ENCODE measurements at places on chromosomes 13 and 19.

DNA sequence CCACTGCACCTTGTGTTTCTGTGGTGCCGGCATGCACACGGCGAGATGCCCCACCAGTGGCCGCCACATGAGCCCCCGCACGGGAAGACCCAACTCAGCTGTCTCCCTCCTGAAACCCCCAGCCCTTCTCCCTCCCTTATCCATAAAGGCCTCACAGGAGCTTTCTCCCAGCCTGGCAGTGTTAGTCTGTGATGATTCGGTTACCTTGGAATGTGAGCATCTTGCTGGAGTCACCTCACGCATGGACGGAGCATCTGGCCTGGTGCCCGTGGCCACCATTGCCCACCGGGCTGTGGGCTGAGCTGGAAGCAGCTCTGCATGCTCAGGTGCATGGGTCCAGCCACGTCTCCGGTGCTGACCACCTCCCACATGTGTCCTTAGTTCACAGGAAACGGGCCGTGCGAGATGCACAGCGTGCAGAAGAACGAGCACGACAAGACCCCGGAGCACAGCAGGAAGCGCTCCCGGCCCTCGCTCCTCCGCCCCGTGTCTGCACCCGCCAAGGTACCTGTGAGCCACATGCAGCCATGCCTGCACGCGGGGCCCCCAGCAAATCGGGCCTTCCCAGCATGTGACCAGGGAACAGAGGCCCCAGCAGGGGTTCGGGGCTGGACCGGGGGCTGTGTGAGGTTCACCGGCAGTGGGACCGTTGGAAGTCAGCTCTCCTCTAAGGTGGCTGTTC is 22.0 kb downstream of the SIN3B start:
- DNase-seq: peak; percentile 88

GRCh38 chr13:110531100-110531499 is 30.4 kb downstream of the RAB20 start:
- no peak for DNase-seq

GRCh38 chr19:53156850-53157249 is 2.0 kb downstream of the ZNF347 start:
- no peak for DNase-seq

DNA sequence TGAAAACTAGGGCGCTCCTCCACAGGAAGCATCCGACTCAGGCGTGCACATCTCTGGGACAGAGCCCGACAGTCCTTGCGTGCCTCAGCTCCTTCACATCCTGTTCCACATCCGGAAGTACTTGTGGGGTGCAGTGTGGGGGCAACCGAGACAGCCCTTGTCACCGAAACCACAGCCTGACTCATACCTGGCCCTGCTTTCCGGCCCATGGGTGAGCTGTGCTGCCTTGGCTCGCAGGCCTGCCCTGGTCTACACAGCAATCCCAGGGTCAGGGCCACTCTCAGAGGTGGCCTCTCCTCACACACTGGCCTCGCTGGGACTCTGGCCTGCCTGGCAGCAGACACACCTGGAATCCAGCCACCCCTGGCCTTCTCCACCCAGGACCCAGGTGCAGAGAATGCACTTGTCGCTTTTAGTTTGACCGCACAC is 100.4 kb downstream of the STK24 start:
- DNase-seq: peak; percentile 98

GRCh38 chr19:4870025-4870700 is 2.7 kb upstream of the PLIN3 start:
- peak; percentile 99 for DNase-seq

- peak; percentile 51 for DNase-seq
Observed at GRCh38 chr19:6066661-6067646, 43.3 kb downstream of the RFX2 start.

DNA sequence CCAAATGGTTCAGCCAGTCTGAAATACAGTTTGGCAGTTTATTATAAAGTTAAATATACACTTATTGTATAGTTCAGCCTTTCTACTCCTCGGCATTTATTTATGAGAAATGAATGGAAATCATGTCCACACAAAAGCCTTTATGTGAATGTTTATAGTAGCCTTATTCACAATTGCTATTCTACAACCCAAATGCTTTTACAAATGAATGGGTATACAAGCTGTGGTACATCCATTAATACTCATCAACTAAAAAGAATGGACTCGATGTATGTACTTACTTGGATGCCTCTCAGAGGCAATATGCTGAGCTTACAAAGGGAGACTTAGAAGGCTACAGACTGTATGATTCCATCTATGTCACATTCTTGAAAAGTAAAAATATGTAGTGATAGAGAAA is 150.7 kb downstream of the NBEA start:
- DNase-seq: no peak

DNA sequence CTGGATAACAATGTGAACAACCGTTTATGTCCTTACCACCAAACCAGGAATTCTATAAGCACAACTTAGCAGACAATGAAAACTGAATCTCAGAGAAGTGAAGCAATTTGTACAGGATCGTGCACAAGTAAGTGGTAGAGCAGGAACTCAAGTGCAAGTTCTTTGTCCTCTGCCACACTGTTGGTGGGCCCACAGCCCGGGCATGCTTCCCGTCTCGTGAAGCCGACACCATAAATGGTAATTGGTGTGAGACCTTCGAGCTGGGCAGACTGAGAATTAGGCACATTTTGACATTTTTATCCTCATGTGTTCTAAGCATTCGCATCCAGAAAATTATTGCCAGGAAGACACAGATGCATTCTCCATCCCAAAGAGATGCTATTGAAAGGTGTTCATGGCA is 27.9 kb upstream of the FLT1 start:
- no peak for DNase-seq

GRCh38 chr13:113939944-113940297 is 34.0 kb downstream of the C13orf46 start:
- DNase-seq: no peak

GRCh38 chr13:48234566-48235340 is 1.7 kb downstream of the ITM2B start:
- peak; percentile 49 for DNase-seq

GRCh38 chr13:24887759-24888158 is 123.8 kb downstream of the RNF17 start:
- no peak for DNase-seq

- no peak for DNase-seq
Observed at GRCh38 chr19:4583961-4584669, 24.6 kb upstream of the SEMA6B start.

DNA sequence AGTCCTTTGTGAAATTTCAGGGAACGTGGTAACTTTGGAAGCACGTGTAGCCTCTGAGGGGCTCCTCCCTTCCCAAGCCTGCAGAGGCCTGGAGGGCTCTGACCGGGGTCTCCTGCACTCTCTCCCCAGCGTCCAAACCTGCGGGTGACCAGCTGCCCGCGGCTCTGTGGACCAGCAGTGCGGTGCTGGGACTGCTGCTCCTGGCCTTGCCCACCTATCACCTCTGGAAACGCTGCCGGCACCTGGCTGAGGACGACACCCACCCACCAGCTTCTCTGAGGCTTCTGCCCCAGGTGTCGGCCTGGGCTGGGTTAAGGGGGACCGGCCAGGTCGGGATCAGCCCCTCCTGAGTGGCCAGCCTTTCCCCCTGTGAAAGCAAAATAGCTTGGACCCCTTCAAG is 2.7 kb upstream of the TPGS1 start:
- DNase-seq: no peak

DNA sequence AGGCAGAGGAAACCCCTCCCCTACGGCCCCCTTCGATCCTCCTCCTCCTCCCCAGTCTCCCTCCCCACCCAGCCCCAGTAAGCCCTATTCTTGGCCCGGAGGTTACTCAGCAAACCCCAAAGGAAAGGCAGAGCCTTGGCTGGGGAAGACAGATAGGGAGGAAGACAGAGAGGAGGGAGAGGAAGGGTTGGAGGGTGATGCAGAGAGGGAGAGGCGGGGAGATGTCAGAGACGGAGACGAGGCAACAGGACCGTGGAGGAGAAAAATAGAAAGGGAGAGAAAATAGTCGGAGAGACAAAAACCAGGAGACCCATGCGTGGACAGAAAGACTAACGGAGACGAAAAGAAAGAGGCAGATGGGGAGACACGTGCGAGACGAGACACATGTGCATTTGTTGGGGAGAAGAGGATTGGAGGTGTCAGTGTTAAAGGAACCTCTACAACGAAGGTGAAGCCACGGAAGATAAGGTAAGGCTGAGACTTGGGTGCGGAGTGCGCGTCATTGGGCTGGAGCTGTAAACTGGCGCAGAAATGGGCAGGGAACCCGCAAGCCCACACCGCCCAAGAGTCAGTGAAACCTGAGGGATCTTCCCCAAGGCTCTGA is 2.9 kb downstream of the TGFB1 start:
- DNase-seq: peak; percentile 31

DNA sequence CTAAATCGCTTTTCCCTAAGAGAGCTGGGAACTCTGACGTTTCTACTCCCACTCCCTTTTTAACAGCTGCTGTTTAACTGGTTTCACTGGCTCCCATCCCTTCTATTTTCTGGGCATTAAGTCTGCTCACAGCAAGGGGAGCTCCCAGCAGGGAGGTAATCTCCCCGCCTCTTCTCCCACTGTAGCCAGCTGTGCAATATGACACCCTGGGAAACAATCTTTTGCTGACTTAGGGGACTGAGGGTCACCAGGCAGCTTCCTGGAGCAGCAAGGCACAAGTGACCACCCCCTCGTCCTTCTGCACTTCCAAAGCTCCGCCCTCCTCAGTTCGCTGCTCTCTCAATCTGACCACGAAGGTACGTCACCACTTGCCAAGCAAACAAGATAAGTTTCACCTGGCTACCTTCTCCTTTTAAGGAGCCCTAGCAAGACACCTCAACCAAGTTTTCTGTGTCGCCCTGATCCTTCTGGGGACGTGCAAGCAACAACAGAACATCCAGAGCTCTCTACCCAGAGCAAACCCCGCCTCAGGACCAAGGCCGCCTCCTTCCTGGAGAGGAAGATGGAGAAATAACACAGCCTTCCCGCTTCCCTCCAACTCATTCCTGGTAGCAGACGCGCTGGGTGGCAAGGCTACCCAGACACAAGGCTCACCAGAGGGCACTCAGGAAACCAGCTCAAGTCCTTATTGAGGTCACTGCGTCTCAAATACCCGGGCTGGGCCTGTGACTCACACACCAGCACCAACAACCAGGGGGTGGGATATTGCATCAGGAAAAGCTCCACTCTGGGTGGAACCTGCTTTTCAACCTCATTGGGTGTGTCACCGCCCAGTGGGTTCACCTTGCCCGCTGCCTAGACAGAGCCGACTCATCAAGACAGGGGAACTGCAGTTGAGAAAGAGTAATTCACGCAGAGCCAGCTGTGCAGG is 92.4 kb downstream of the STK24 start:
- DNase-seq: peak; percentile 99

DNA sequence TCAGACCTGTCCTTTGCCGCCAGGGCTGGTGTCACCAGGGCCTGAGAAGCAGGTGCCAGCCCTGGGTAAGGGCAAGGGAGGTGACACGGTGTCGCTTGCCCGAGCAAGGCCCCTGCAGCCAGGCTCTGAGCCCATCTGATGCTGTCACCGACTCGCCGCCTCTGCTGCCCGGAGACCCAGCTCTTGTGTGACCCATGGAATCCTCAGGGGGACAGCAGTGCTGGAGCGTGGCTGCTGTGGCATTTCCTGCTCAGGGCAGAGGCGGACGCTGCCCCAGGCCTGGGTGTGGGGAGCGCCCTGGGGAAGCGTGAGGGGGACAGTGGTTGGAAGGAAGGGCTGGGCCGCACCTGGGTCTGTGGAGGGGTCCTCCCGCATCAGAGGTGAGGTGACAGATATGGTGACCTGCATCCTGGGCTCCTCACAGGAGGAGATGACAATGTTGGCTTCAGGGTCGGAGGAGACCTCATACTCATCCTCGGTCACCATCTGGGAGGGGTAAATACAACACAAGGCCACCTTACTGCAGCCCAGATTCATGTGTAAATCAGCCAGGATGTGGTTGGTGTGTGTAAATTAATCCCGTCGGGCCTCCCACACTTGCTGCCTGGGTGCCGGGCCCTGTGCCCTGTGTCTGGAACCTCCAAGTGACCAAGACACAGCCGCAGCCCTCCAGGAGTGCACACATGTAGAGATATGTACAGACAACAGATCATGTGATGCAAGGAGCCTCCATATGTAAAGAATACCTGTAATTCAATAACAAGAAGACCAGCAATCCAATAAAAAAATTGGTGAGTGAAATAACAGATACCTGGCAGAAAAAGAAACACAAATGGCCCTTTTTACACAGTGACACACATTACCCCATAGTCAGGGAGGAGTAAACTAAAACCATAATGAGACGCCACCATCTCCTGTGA is 27.6 kb upstream of the MATK start:
- DNase-seq: no peak

DNA sequence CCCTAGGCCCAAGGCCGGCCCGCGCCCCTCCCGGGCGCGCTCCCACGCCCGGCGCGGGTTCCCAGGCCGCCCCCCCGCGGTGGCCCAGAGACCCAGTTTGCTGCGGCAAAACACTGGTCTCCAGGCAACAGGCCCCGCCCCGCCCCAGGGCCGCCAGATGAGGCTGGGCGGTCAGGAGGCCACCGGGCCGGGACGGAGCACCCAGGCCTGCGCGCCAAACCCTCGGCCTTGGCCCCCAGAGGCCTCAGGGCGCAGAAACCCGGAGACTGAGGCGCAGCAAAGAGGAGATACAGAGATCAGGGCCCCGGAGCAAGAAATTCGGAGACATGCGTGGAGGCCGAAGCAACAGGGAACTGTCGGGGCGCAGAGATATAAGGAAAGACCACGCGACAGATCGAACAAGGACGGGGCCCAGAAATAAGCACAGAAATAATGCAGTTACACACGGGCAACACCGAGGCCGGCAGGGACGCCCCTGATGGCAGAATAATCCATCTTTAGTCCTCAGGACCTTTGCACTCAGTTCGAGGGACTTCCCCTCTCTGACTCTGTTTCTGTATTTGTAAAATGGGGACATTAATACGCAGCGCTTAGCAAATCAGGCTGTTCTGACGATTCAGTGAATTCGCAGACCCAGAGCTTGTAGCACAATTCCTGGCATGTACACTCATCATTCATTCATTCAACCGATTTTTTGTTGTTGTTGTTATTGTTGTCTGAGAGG is 20.8 kb upstream of the ERCC1 start:
- DNase-seq: peak; percentile 85

DNA sequence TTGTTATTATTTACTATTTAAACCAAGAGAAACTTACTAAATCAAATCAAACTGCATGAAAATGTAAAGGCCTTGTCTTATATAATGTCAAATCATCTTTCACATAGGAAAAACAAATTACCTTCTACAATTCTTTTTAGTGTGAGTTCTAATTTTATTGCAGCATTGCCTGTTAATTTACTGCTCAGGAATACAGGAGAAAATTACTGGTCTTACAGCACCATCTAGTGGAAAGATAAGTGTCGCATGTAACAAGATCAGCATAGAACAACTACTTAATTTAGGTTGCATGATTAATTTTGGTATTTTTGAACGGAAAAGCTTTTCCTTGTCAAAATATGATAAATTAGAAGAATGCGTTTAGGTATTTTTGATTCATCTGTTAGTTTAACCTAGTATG is 502.7 kb downstream of the UQCRFS1 start:
- DNase-seq: peak; percentile 68
